Forelimb muscle (tissue), 1 donor: ENCODE measurements at places on chromosomes 4 and X. TPM values are rescaled to one million over a fixed set of nuclear protein-coding genes. Genes with fewer than 3 reads are reported as not detected.
A peak's percentile ranks its signal among the peaks of the same experiment; 100 is the strongest.

DNA sequence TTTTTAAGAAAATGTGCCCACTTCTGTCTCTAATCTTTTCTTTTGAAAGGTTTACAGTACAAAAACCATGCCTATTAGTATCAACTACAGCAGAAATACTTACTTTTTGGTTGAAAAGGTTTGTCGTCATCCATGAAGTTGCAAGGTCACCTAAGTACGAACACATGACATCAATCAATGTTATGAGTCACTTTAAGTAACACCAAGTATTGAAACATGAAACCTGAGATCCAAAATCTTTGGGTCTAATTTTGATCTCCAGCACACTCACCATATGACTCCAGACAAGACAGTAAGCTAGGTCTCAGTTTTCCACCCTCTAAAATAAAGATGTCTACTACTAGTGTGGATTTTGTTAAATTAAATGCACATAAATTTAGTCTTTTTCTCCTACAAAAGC is 8.4 kb downstream of the ZNF280C start:
- DNase-seq: no peak

- DNase-seq: no peak
These were observed 39.4 kb downstream of the LDB2 start for GRCh38 chr4:16859031-16859430.

DNA sequence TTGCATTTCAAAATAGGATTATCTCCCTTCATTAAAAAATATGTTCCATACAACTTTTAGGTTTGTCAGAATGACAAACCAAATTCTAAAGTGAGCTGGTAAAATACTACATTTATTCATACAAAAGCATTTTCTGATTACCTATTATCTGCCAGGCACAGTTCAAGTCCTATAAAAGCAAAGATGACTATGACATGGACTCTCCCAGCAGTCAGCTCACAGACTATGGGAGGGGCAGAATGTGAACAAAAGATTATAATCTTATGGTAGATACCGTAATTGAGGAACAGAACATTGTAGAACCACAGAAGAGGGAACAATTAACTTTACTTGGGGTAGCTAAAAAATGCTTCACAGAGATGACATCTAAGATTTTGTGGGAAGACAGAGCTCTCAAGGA is 12.4 kb downstream of the PAQR3 start:
- no peak for DNase-seq

GRCh38 chrX:17433965-17434364 is 59.0 kb downstream of the NHS start:
- no peak for DNase-seq

- DNase-seq: no peak
These were observed 8.0 kb upstream of the NEUROG2 start for GRCh38 chr4:112523764-112524505.

DNA sequence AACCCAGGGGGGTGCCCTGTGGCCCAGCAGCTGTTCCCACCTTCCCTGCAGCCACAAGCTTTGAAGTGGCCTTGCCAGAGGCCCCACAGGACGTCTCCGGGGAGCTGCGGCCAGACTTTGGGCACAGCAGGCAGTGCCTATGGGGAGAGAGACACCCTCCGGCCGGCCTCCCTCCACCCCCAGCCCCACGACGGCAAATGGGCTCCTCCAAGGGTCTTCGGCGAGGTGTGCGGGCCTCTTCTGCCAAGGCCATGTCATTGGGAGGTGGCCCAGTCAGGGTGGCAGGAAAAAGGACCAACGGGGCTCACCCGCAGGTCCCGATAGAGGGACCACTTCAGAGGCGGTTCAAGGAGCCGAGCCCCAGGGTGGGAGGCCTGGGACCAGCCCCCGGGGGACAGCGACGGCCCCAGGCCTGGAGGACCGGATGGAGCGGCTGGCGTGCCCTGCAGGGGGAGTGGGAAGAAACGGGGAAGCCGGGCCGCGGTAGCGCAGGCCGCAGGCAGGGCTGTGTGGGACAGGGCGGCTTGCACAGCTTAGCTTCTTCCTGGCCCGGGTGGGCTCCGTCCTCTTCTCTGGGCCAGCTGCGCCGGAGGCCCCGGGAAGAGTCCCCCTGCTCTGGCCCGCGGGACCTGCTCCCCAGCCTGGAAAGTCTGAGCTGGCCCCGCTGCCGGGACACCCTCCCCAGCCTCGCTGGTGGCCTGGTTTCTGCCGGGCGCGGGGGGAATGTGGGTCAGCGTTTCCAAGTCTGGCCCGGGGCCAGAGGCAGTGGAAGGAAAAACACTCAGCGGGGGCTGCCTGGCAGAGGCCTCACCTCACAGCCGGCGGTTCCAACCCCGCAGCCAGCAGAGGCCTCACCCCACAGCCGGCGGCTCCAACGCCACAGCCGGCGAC is 21.9 kb upstream of the SPON2 start:
- DNase-seq: no peak

GRCh38 chr4:135177321-135177720 is 975.7 kb upstream of the PABPC4L start:
- DNase-seq: no peak

GRCh38 chrX:69045616-69046345 is 119.5 kb downstream of the PJA1 start:
- no peak for DNase-seq

DNA sequence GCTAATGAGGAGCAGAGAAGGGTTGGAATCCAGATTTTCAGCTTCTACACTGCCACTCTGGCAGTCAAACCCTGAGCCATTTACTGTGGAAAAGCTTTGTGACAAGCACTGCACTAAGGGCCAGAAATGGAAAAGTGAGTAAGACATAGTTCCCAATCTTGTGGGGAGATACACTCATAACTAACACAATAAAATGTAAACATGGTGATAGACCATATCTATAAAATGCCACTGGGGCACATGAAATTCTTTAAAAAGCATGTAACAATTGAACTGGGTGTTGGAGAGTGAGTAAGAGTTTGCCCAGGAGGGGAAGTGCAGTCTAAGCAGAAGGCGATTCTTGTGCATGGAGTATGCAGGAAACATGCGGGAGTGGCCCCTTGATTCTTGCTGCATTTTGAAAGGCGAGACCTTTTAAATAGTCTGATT is 32.0 kb upstream of the ANXA5 start:
- DNase-seq: no peak

GRCh38 chr4:183832776-183833450 is 72.2 kb upstream of the STOX2 start:
- DNase-seq: no peak

- no peak for DNase-seq
These were observed 39.6 kb downstream of the DDX60L start for GRCh38 chr4:168440442-168441264.

DNA sequence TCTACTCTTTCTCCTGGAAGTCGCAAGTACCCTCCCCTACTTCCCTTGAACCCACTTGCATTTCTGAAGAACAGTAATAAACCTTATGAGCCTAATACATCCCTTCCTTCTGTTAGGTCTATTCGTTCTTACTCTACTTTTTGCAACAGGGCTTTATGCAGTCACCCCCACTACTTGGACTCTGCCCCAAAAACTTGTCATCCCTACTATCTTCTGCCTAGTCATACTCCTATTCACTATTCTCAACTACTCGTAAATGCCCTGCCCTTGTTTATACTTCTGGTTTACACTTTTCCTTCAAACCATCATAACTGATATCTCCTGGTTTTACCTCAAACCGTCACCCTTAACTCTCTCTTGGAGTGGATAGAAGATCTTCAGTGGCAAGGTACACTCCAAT is 55.2 kb upstream of the SLIT2 start:
- no peak for DNase-seq

- DNase-seq: no peak
These were observed 93.8 kb downstream of the SLC10A6 start for GRCh38 chr4:86755388-86755787.

GRCh38 chr4:53734584-53735353 is 143.5 kb upstream of the LNX1 start:
- no peak for DNase-seq

- DNase-seq: no peak
These were observed 3.5 kb downstream of the HGFAC start for GRCh38 chr4:3445111-3445820.

GRCh38 chr4:2795300-2795892 is 2.5 kb downstream of the SH3BP2 start:
- no peak for DNase-seq

DNA sequence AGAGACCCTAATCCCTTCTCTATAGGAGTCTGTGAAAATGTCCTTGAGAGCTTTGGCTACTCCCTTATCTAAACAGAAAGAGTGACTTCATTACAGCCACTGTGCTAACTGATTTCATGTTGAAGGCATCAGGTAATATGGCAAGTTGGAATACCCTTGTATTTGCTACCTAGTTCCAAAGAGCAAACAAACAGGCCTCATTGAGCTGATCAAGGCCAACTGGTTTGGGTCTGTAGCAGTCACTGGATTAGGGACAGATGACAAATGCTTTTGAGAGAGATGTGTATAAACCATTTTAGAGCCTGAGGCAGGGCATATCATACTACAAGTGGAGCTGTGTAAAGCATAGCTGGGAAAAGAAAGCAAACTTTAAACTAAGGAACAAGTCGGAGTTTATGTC is 22.9 kb upstream of the PDLIM5 start:
- no peak for DNase-seq

DNA sequence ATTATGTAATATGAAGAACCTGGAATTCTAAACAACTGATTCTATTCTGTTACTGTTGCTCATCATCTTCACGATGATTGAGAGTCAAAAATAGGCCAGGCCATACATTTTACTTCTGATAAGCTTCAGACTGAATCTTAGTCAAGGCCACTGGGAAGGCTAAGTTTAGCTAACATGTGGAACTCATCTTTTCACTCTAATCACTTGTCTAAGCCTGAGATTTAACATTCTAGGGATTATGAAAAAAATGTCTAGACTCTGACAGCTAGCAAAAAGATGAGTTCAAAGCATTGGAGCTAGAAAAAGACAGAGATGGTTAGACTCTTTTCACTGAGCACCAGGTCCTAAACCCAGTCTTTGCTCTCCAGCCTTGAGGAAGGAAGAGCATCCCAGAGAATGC is 656.2 kb upstream of the IGFBP7 start:
- DNase-seq: no peak

DNA sequence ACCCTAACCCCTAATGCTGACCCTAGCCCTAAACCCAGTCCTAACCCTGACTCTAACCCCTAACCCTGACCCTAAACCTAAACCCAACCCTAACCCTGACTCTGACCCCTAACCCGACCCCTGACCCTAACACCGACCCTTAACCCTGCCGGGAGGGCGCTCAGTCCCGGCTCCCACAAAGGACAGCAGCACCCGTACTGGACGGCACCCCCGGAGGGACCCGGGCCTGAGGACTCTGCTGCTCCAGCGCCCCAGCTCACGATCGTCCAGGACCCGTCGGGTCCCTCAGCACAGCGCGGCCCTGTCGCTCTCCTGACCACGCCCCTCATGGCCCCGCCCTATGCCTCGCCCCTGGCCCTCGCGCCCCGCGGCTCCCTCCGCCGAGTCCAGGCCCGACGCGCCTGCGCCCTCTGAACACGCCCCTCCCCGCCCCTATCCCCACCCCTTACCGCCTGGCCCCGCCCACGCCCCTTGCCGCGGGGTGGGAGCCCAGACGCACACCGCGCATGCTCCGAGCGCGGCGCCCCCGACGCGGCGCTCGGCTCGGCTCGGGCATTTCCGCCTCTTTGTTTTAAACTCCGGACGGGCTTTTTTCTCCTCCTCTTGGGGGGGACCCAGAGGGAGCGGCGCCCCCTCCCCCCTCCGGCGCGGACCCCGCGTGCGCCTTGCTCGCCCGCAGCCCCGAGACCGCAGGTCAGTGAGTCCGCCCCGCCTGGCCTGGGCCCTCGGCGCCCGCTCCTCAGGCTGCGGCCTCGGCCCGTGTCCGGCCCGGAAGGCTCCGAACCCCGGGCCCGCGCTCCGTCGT is at the start of gene PCGF3:
TSS of gene PCGF3 (plus strand) at position 555 of the 805 bp plus-strand sequence. CDS start 27,849 bp downstream, outside the sequence.
- peak; percentile 77 for DNase-seq

- no peak for DNase-seq
These were observed 421 bp upstream of the PLAC1 start for GRCh38 chrX:134658760-134659023.

- DNase-seq: no peak
These were observed 322.0 kb downstream of the FSTL5 start for GRCh38 chr4:161841759-161842158.

DNA sequence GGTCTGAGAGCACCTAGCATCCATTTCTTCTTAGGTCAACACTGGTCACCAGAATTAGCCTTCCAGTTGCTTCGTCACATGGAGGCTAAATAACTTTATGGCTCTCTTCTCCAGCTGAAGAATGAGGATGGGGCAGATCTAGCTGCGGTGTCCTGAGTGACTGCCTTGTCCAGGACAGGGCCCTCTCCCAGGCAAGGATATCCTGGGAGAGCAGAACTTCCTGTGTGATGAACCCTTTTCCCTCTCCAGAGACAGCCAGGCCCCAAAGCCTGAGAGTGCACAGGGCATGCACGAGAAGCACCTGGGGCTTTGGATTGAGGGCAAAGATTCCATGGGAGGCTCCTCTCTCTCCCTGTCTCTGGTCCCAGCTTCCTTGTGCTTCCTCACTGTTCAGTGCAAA is 108.2 kb upstream of the MAMLD1 start:
- DNase-seq: no peak

GRCh38 chr4:5756271-5756670 is 45.3 kb downstream of the EVC start:
- no peak for DNase-seq

DNA sequence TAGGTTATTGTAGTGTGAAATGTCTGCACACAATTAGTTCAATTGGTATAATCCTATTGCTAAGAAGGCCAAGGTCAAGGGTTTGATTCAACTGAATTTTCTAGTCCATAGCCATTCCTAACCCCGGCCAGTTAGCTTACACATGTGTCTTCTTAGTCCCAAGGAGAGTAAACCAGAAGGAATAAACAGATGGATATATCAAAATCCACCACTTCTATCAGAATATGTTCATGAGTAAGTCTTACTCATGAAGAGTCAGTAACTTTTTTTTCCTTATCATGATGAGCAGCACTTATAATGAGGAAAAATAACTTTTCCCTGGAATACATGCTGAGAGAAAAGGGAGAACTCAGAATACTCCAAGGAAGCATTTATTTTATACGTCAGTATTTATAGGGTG is 9.5 kb downstream of the HHIP start:
- no peak for DNase-seq

SPANXA1 gene
- polyA plus RNA-seq: not detected

FGF2 gene
- polyA plus RNA-seq: 5.8 TPM

TCEAL6 gene
- polyA plus RNA-seq: not detected

ETDA gene
- polyA plus RNA-seq: not detected

CENPU gene
- 16.5 TPM for polyA plus RNA-seq

DMRTC1 gene
- not detected for polyA plus RNA-seq

ADGRL3 gene
- 19.5 TPM for polyA plus RNA-seq

CLDN22 gene
- not detected for polyA plus RNA-seq

UVSSA gene
- polyA plus RNA-seq: 8.6 TPM

TMEM31 gene
- polyA plus RNA-seq: 0.99 TPM

POLN gene
- polyA plus RNA-seq: 3.0 TPM

EDA gene
- 19.2 TPM for polyA plus RNA-seq

MYL5 gene
- 1,014 TPM for polyA plus RNA-seq

RAB9B gene
- 35.1 TPM for polyA plus RNA-seq

CXCR3 gene
- 0.19 TPM for polyA plus RNA-seq

MFAP3L gene
- 1.4 TPM for polyA plus RNA-seq

WDFY3 gene
- polyA plus RNA-seq: 18.6 TPM

GATB gene
- polyA plus RNA-seq: 21.4 TPM

ART3 gene
- 38.3 TPM for polyA plus RNA-seq
